Sigmoid colon (tissue), 7 donors: ENCODE measurements at places on chromosomes 12 and 14.
A peak's percentile ranks its signal among the peaks of the same experiment; 100 is the strongest.

DNA sequence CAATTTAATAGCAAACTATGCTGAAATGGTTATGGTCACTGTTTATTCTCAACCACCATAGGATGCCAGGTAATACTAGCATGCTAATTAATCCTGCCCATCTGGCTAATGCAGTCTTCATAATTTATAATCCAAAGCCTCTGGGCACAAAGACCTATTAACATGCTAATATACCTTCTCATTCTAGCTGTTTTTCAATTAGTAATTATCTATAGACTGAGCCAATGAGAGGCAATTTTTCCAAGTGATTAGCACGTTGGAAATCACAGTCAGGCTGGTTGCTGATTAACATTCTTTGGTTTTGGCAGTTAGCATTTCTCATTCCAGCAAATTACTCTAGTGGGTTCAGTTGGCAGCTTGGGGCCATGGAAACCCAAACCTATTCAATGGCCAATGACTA is 357.2 kb downstream of the SEC23A start:
- DNase-seq, result no peak

- no peak for DNase-seq
Observed at GRCh38 chr12:101653030-101653429, 44.4 kb upstream of the CHPT1 start.

DNA sequence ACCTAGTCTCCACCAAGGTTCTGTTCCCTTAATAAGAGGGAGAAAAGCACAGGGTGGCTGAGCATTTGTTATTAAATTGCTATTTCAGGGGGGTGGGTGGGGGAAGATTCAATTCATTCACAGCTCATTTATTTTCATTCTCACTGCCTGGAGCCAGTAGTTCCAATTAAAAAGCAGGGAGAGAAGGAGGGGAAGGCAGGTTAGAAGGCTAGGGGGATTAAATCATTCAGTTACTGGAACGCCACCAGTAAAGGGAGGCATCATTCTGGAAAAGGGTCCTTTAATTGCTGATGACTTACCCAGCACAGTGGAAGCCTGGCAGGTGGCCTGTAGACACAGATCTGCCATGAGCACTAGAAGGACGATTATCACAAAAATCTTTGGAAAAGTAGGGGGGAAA is 47.4 kb downstream of the NIN start:
- no peak for DNase-seq

DNA sequence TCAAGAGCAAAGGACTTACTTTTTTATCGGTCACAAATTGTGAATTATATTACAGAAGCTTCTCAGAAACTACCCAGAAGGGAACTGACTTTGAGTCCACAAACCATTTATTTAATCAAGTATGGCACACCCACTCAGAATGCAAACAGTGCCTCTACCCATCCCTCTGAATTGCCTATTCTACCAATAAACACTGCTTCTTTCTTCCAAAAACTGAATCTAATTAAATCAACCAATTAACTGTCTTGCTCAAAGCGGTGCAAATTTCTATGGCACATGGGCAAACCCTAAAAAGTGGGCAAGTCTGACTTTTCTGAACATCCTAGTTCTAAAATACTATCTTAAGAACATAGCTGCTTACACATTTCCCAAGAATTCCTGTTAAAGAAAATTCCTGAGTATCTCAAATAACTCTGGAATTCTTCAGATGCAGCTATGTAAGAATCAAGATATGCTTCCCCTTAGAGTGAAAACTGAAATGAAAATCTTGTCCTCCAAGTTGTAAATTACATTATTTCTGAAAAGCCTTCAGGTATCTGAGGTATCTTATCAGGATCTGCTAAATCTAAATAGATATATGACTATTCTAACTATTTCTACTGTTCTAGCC is 4.3 kb downstream of the SPTLC2 start:
- no peak for DNase-seq

DNA sequence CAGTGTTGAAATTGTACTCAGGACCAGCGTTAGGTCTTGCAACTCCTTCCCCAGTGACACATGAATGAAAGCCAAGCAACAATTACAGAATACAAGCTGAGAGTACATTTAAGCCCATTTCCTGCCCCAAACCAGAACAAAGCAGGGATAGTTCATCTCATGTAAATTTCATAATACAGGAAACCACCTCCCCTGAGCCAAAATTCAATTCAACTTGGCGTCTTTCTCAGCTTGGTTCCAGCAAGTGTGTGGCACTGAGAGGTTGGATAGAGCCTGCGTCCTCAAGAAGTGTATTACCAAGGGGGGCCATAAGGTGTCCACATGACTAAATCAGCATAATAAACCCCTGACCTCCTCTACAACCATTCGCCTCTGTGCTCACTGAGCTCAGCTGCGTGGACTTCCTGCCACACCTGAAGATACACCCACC is 278.9 kb upstream of the CRY1 start:
- DNase-seq, result no peak

DNA sequence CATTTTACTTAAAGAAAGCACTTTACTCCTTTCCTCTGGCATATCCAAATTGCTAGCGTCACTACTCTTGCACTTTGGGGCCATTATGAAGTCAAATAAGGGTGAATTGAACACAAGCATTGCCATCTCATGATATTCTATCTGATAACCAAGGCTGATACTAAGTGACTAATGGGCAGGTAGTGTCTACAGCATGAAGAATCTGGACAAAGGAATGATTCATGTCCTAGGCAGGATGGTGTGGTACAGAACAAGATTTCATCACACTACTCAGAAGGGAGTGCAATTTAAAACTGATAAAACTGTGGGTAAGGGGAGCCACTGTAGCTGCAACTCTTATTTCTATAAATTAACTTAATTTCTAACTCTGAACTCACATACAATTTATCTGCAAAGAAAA is 7.7 kb upstream of the SLC6A15 start:
- DNase-seq, result no peak

DNA sequence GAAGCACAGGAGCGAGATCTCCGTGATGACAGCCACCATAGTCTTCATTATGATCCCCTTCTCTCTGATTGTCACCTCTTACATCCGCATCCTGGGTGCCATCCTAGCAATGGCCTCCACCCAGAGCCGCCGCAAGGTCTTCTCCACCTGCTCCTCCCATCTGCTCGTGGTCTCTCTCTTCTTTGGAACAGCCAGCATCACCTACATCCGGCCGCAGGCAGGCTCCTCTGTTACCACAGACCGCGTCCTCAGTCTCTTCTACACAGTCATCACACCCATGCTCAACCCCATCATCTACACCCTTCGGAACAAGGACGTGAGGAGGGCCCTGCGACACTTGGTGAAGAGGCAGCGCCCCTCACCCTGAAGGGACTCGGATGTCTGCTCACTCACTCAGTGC is 775 bp downstream of the OR10P1 start:
- no peak for DNase-seq

- DNase-seq, result no peak
Observed at GRCh38 chr14:99357916-99358390, 86.0 kb upstream of the BCL11B start.

DNA sequence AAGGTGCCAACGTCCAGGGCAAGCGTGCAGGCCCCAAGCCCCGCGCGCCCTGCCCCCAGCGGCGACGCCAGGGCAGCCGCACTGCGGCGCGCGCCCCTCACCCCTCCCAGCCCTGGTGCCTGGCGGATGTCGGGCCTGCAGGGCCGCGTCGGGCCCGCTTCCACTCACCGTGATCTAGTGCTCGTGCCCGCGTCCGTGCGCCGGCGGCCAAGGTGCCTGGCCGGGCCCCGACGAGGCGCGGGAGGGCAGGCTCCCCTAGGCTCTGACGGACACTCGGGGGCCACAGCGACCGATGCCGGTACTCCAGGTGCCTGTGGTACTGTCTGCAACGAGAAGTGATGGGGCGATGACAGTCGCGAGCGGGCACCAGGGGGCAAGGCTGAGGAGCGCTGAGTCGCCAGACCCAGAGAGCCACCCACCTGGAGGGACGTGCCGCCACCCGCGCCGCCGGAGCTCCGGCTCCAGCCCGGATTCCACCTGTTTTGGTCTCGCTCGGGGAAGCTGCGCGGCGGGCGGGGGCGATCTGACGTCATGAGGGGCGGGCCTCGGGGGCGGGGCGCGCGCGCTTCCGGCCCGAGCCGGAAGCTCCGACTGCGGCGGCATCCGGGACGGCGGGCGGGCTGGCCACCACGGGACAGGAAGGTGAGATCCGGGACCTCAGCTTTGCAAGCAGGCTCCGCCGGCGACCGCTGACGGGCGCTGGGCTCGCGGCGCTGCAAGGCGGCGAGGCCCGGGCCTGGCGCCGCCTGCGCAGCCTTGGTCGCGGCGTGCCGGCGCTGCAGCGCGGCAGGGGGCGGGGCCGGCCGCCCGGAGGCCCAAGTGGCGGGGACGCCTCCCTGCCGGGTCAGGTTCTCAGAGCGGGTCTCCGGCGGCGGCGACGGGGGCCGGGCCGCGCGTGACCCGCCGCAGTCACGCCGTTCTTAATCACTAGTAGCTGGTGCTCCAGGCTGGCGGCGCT is at the start of the genes LYSET and MOAP1:
TSS of gene LYSET (plus strand) at position 927 of the 958 bp plus-strand sequence. CDS start 89 bp downstream, outside the sequence.
TSS of gene MOAP1 (minus strand) at position 507 of the 958 bp plus-strand sequence. CDS start 655 bp downstream, outside the sequence.
- DNase-seq, result peak; percentile 94

GRCh38 chr12:63362166-63362565 is 211.2 kb upstream of the AVPR1A start:
- DNase-seq, result no peak

- no peak for DNase-seq
Observed at GRCh38 chr12:49501895-49502294, 36.9 kb upstream of the KCNH3 start.

DNA sequence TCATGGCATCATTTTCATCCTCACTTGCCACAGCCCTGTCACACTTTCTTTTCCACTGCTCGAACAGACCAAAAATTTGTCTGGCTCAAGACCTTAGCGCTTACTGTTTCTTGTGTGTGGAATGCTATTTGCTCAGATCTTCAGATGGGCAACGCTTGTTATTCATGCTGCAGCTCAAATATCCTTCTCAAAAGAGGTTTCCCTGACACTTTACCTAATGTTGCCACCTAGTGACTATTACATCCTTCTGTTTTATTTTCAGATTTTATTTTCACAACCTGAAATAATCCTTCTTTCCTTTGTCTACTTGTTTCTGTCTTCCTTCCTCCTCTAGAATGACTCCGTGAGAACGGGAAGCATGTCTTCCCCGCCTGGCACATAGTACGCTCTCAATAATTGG is 5.6 kb downstream of the FBXO33 start:
- DNase-seq, result no peak

- DNase-seq, result peak; percentile 79
Observed at GRCh38 chr14:34713681-34714319, 593 bp downstream of the CFL2 start.

DNA sequence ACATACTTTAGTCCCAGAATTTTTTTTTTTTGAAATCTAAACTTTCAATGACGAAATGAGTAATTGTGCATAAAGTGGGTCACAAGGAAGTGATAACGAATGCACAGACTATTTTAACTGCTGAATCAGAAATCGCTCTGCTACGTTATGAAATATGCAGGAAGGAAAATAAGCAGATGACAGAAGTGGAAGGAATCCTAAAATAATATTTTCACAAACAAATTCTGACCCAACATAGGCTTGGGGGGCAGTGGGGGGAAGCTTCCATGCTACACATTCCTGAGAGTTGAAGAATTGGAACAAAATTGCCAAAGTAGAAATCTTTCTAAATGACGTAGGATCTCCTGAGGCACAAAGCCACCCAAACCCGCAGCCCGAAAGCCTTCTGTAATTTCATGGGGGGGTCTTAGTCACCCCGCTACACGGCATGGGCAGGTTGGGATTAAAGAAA is 89.6 kb downstream of the ARF6 start:
- DNase-seq, result no peak

DNA sequence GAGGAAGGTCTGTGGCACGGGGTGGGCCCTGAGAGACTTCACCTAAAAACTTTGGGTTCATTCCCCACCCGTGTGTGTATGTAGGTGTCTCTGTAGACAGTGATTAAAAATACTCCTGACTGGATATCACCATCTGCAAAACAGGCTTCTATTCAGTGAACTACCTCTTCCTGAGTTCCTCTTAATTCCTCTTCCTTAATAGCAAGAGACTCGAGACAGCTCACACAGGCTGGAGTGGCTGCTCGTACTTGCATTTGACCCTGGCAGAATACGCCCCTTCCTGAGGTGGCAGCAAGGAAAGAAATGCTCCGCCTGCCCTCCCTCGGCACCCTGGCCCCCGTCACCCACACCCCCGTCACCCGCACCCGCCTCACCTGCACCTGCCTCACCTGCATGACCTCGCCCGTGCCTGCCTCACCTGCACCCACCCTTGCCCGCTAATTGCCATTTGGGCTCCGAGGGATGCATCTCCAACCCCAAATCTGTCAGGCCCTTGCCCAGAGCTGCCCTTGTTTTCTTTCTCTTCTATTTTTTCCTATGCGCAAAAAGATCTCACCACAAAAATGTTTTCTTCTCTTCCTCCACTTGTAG is 90.0 kb downstream of the FBXL14 start:
- no peak for DNase-seq

GRCh38 chr12:96719660-96720362 is 187.2 kb upstream of the NEDD1 start:
- no peak for DNase-seq
